ENCODE measurements at places on chromosomes 7 and 10.
A peak's percentile ranks its signal among the peaks of the same experiment; 100 is the strongest.

DNA sequence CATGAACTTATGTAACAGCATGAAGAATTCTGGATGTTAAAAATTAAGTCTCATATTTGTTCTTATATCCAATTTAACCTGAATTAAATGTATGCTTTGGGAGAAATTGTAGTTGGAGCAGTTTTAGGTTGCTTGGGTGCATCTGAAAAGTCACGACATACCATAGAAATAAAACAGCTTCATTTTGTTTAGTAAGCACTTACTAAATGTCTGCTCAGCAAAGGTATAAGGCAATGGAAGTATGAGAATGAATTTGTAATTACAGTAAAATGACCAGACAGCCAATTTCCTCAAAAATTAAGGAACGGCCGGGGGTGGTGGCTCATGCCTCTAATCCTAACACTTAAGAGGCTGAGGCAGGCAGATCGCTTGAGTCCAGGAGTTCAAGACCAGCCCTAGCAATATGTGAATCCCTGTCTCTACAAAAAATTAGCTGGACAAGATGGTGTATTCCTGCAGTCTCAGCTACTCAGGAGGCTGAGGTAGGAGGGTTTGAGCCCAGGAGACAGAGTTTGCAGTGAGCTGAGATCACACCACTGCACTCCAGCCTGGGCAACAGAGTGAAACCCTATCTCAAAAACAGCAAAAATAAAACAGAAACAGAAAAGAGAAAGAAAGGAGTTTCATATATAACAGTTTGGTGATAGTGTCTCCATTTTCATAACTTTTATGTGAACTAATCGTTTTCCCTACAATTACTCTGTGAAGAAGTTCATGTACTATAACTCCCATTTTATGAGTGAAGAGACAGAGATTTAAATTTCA lies 47.2 kb upstream of the KLF6 start:
- DNase-seq: no peak

DNA sequence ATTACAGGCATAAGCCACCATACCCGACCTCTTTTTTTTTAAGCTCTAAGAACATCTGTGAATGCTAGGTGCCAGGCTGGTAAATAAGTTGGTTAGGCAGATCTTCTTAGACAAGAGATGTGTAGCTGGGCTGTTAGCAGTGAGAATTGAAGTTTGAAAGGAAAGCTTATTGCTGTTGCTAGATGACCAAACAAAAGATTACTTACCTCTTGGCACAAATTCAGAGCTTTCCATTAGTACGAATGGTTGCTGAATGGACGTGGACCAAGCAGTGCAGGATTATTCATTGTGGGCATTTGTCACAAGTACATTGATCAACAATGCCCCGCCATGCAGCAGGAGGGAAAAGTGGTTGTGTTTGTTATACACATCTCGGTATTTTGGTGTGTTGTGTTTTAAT lies 131.2 kb downstream of the GFRA1 start:
- DNase-seq: no peak

DNA sequence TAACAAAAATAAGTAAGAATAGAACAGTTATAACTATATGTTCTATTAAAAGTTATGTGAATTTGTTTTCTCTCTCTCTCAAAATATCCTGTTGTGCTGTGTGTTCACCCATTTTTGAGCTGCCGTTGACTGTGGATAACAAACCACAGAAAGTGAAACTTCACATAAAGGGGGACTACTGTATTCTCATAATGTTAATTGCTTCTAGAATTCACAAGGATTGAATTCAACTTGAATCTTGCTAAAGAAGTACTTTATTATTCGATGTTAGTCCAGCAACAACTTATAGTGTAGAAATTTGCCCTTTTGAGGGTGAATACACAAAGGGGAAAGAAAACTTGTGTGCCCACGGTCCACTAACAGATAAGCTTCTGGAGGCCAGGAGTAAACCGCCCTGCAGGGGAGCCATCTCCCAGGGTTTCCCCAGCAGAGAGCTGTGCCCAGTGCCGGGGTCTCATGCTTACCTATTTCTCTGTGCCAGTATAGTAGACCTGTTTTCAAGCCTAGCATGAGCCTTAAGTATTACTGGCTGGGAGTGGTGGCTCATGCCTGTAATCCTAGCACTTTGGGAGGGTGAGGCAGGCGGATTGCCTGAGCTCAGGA lies 87.1 kb downstream of the KAT6B start:
- no peak for DNase-seq

DNA sequence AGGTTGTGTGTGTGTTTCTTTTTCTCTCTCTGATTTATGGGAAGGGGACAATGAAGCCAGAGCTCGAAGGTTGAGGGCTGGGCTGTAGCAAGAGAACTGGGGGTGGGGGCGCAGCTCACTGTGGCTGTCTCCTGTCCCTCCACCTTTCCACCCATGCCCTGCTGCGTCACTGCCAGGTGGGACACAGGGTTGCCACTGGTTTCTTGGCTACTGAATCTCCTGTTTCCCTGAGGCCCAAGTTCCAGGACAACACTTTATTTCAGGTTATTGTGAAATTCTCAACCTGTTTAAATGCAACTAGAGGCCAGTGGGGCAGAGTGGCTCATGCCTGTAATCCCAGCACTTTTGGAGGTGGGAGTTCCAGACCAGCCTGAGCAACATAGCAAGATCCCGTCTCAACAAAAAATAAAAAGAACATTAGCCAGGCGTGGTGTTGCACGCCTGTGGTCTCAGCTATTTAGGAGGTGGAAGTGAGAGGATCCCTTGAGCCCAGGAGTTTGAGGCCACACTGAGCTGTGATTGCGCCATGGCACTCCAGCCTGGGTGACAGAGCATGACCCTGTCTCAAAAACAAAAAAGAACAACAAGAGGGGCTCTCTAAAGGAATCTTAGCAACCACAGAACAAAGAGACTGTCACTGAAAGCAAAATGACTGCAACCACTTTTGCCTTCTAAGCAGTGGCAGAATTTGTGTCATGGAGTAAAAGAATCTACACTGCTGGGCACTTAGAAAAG lies 22.6 kb downstream of the TBATA start:
- no peak for DNase-seq

DNA sequence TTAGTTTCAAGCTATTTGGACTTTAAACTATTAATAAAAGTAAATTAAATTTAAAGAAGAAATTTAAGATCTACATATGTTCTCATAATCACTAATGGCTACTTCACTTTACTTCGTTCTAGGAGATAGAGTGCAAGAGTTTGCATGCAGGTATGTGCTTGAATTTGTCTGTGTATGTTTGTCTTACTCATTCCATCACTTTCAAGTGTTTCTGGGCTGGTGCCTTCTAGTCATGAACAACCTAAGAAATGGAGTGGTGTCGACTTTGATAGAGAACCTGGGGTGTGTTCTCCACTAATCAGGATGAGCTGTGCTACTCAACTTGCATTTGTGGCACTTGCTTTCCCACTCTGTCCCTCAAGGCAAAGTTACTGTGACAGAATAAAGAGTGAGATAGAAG lies 169.9 kb downstream of the KCND2 start:
- DNase-seq: no peak

GRCh38 chr7:49022448-49022847 lies 98.1 kb downstream of the CDC14C start:
- no peak for DNase-seq

DNA sequence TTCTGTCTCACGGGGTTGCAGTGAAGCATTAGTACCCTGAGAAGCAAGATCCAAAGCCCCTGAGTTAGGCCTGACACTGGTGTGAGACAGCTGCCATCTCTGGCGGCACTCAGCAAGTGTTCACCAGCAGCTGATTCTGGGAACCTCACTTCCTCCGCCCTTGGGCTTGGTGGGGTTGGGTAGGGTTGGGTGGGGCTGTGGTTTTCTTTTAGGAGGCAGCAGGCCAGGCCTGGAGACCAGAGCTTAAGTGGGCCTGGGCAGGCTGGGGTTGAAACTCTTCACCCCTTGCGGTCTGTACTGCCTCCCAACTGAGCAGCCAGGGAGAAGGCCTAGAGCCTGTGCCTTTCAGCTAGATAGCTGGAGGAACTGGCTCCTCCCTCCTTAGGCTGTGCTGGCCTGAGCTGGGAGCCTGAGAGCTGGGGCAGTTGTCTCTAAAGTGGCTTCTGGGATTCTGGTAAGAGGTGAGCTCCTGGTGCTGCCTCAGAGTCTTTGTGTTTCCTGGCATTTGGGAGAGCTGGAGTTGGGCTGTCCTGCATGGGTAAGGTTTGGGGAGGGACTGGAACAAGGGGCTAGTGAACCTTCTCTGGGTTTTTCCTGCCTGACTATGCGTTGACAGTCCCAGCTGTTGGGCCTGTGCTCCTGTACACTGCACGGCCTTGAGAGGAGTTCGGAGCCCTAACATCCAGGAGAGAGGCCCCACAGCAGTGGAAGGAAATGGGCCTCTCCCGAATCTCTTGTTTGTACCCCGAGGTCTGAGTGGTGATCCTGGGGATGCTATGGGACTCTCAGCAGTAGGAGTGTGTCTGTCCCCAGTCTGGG lies 5.1 kb downstream of the TSPAN14 start:
- peak; percentile 70 for DNase-seq

- DNase-seq: no peak
These were observed 19.6 kb upstream of the TLX1 start for GRCh38 chr10:101111547-101111946.

- no peak for DNase-seq
These were observed 50.5 kb upstream of the COBL start for GRCh38 chr7:51366930-51367613.

DNA sequence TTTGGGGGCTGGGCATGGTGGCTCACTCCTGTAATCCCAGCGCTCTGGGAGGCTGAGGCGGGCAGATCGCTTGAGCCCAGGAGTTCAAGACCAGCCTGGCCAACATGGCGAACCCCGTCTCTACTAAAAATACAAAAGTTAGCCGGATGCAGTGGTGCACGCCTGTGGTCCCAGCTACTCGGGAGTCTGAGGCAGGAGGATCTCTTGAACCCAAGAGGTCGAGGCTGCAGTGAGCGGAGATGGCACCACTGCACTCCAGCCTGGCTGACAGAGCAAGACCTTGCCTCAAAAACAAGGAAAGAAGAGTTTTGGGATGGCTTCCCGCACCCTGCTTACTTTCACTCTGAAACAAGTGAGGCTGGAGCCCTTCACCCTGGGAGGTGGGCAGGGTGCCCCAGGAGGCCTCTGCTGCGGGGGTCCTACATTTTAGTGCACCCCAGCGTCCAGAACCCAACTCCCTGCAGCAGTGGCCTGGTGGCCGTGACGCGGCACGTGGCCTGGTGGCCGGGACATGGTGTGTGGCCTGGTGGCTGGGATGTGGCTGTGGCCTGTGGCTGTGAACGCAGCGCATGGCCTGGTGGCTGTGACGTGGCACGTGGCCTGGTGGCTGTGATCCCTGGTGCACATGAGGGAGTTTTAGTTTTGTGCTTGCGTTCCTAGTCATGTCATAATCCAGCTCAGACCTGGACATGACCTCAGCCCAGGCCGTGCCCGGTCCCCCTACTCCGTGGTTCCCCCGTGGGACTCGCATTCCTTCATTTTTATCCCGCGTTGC lies 9.3 kb downstream of the KNDC1 start:
- no peak for DNase-seq

All from activated gamma-delta T cell treated with Interleukin-2 at 50 U/mL for 16 hours (primary cell).